ENCODE measurements at places on chromosomes 5 and 9.

DNA sequence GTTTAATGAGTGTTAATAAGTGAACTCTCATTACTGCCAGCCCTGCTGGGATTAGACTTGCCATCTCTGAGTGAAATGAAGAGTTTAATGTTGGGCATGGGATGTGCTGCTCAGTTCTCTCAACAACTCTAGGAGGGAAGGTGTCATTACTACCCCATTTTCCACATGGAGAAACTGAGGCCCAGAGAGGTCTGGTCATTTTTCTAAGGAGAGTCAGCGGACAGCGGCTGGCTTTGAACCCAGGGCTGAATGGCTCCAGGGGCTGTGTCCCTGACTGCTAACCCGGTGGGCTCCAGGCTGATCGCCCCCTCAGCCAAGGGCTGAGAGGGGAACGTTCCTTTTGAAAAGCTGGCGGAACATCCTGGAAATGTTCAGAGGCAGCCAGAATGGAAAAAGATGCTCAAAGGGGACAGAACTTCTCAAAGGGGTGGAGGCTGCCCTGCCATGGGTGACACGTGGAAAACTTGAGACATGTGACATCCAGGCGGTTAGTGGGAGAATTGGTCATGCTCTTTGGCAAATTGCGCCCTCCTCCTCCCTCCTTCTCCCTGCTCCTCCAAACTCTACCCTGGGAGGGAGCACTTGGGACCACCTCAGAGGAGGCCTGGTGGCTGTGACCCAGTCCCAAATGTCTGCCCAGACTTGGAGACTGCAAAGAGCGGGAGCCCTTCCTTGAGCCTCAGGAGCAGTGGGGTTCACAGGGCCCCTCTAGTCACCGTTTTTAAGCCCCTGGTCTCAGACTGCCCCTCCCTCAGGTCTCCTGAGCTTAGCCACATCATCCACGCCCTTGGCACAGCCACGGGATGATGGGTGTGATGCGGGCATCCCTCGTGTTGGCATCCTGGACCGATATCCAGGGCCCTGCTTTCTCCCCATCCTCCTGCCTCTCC, 28.7 kb downstream of the DNM1 start:
- no peak for DNase-seq

DNA sequence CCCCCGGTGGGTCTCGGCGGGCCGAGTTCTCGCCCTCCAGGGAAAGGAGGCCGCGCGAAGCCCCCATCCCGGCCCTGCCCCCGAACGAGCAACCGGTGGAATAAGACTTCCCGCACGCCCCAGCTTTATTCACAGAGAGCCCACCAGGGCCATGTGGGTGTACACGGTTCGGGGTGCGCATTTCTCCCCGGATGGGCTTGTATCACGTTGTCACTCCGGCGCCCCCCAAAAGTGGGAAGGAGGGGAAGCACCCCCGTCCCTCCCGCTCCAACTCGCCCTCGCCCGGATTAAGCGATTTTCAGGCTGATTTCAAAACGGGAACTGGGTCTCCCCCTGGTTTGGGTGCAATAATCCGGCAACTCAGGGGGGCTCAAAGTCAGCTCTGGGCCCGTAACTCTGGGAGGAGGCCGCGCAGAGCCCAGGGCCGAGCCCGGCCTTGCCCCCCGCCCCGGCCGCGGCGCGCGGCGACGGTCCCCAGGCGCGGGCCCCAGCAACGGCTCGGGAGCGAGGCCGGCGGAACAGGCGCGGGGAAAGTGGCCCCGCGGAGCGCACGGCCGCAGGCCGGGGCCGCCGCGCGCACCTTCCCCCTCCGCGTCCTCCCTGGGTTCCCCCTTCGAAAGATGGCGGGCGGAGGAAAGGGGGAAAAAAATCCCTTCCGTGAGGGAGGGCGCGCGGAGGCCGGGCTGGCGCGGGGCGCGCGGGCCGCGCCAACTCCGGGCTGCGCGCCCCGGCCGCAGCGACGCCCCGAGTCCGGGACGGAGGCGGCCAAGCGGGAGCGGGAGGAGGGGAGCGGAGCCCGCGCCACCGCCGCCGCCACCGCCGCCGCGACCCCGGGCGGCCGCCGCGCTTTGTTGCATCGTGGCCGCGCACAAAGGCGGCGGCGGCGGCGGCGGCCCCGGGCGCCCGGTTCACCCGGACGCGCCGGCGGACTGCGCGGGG, 644 bp downstream of the BRD3 start:
- no peak for DNase-seq

DNA sequence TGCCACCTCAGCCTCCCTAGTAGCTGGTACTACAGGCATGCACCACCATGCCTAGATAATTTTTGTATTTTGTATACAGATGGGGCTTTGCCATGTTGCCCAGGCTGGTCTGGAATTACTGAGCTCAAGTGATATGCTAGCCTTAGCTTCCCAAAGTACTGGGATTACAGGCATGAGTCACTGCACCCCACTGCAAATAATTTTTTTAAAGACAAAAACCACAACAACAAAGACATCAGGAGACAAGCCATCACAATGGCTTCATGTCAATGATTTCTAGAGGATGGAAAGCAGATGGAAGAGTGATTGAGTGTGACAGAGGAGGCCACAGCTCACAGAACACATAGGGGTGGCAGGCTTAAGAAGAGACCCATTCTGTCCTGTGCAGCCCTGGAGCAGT, 97.9 kb upstream of the PCSK1 start:
- DNase-seq, result no peak

DNA sequence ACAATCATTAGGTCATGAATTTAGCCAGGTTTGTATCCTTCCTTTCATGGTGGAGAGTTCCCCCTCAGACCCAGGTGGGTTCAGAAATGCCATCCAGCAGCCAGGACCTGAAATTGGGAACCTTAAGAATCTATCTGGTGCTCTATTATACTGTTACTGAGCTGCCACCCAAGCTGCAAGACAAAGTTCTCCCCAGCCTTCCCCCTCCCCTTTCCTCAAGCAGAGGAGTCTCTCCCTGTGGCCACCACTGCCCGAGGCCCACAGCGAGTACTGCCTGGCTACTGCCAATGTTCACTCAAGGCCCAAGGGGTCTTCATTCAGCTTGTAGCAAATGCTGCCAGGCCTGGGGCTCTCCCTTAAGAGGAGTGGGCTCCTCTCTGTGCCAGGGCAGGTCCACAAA, 133.8 kb downstream of the TMEM38B start:
- DNase-seq, result no peak

- DNase-seq, result no peak
These were observed 385.5 kb upstream of the COX7C start for GRCh38 chr5:86232246-86232645.

GRCh38 chr5:53411388-53411787, 69.0 kb upstream of the FST start:
- DNase-seq, result no peak

DNA sequence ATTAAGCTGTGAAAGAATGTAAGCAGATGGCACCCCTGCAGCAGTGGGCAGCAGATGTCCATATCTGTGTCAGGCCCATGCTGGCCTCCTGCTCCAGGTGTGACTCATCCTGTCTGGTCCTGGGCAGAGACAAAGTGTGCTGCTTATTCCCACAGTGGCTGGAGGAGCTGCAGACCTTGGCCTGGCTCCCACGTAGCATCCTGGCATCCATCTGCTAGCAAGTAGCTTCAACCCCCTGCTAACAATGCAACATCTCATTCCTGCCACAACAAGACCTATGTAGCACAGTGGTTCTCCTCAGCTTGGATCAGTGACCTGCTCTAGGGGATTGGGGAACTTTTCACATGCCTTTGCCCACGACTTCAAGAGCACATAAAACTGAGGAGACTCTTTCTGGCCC, 126.4 kb upstream of the SLC12A2 start:
- no peak for DNase-seq

DNA sequence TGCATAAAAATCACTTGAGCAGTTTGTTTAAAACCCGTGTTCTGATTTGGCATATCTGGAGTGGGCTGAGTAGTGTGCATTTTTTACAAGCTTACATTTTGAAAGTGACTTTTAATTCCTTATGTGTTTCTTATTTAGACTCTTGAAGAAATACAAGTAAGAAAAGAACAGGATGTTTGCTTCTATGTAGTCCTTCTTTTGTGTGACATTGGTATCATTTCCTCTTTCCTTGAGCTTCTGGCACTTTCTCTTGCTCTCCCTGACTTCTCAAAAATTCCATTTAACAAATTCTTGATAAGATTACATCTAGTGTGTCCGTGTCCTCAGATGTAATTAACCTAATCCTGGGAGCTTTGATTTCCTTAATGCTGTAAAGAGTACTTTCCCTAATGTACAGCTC, 12.5 kb downstream of the GARNL3 start:
- DNase-seq, result no peak
